ENCODE measurements at places on chromosomes 11 and 22. TPM values are rescaled to one million over a fixed set of nuclear protein-coding genes. Genes with fewer than 3 reads are reported as not detected.

SAA4 gene
- total RNA-seq: not detected

NXPE2 gene
- total RNA-seq: not detected

PGGHG gene
- 23.1 TPM for total RNA-seq

CCDC81 gene
- under 0.01 TPM for total RNA-seq

KCNJ11 gene
- not detected for total RNA-seq

DDIAS gene
- 5.4 TPM for total RNA-seq

GRCh38 chr11:3916962-3917361 is 61.5 kb downstream of the STIM1 start:
- no peaks in the 10 kb centered on the region for H3K36me3 ChIP-seq
- no peaks in the 10 kb centered on the region for H3K27me3 ChIP-seq
- no peak for DNase-seq
- peaks cover 18% of the 10 kb centered on the region for H3K4me1 ChIP-seq
- H3K4me3 ChIP-seq: no peak overlapping the region

DNA sequence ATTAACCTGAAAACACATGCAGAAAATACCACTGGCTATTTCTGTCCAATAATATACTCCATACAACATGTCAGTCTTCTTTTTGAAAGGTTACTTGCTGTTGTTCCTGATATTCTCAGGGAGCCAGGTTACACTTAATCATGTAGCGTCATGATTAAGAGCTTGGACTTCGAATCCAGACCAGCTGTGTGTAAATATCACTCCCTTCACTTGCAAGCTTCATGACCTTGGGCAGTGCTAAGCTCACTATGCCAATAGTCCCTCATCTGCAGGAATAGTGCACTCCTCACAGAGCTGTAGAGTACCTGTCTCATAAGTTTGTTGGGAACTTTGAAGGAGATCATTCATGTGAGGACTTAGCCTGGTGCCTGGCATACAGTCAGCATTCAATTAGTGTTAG is 1.9 kb downstream of the HTR3B start:
- H3K27ac ChIP-seq: no peak overlapping the region
- H3K4me1 ChIP-seq: no peaks in the 10 kb centered on the region
- no peak overlapping the region for H3K4me3 ChIP-seq
- no peaks in the 10 kb centered on the region for H3K36me3 ChIP-seq
- no peak for DNase-seq

GRCh38 chr11:12994476-12994875 is 14.6 kb upstream of the RASSF10 start:
- no peaks in the 10 kb centered on the region for H3K4me1 ChIP-seq
- H3K27me3 ChIP-seq: peaks cover 13% of the 10 kb centered on the region
- H3K4me3 ChIP-seq: no peak overlapping the region

GRCh38 chr11:87304412-87304811 is 266.7 kb downstream of the TMEM135 start:
- H3K4me3 ChIP-seq: no peak overlapping the region
- no peaks in the 10 kb centered on the region for H3K27me3 ChIP-seq
- no peaks in the 10 kb centered on the region for H3K4me1 ChIP-seq
- no peaks in the 10 kb centered on the region for H3K36me3 ChIP-seq
- H3K27ac ChIP-seq: no peak overlapping the region

DNA sequence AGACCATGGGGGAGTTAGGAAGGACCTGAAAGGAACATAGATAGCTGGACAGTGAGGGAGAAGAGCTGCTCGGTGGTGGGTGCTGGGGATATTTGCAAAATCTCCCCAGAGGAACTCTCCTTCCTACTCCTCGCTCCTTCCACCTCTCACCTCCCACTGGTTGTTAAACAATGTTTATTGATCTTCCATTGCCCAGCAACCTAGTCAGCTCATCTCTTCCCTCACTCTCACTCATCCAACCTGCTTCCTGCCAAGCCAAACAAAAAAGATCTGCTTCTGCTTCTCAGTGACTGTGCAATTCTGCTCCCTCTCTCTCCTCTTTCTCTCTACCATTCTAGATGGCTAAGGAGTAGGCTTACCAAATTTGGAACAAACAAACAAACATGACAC is 115.0 kb downstream of the SLC1A2 start:
- peak overlapping the region; percentile 97 for H3K27ac ChIP-seq
- peaks cover 30% of the 10 kb centered on the region for H3K4me1 ChIP-seq
- H3K27me3 ChIP-seq: no peaks in the 10 kb centered on the region
- DNase-seq: peak; percentile 88
- H3K36me3 ChIP-seq: no peaks in the 10 kb centered on the region

GRCh38 chr11:71206186-71206585 is 46.2 kb downstream of the SHANK2 start:
- H3K27ac ChIP-seq: no peak overlapping the region
- peaks cover 13% of the 10 kb centered on the region for H3K27me3 ChIP-seq
- DNase-seq: peak; percentile 29
- no peak overlapping the region for H3K4me3 ChIP-seq
- H3K4me1 ChIP-seq: no peaks in the 10 kb centered on the region

GRCh38 chr11:90453525-90453924 is 230.7 kb upstream of the CHORDC1 start:
- no peak overlapping the region for H3K4me3 ChIP-seq
- no peak for DNase-seq
- no peaks in the 10 kb centered on the region for H3K36me3 ChIP-seq
- H3K27ac ChIP-seq: no peak overlapping the region

- H3K27me3 ChIP-seq: no peaks in the 10 kb centered on the region
- H3K36me3 ChIP-seq: no peaks in the 10 kb centered on the region
- no peak overlapping the region for H3K4me3 ChIP-seq
- DNase-seq: no peak
- no peaks in the 10 kb centered on the region for H3K4me1 ChIP-seq
Observed at GRCh38 chr22:43740587-43741270, 71.4 kb downstream of the EFCAB6 start.

- H3K36me3 ChIP-seq: no peaks in the 10 kb centered on the region
- H3K27ac ChIP-seq: no peak overlapping the region
- no peaks in the 10 kb centered on the region for H3K4me1 ChIP-seq
- no peaks in the 10 kb centered on the region for H3K27me3 ChIP-seq
Observed at GRCh38 chr11:72630104-72630852, 43.9 kb downstream of the PDE2A start.

GRCh38 chr22:48239461-48240147 is 1477.2 kb downstream of the TBC1D22A start:
- H3K4me1 ChIP-seq: no peaks in the 10 kb centered on the region
- no peak overlapping the region for H3K27ac ChIP-seq
- no peak for DNase-seq
- H3K27me3 ChIP-seq: no peaks in the 10 kb centered on the region
- no peaks in the 10 kb centered on the region for H3K36me3 ChIP-seq

DNA sequence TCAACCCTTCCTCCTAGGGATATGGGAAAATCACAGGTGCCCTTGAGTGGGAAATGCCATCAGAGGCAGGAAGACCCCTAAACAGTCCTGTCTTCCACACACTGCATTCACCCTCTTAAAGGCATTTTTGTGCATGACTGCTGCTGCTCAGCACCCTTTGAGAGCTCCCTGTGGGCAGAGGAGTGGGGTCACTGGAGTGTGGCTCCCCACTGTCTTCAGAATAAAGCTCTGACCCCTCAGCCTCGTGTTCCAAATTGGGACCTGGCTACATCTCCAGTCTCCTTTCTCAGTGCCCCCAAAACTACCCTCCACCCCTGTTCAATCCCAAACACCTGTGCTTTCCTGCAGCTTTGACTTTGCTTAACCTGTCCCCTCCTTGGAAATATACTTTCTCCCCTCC is 46.6 kb downstream of the CHRDL2 start:
- no peaks in the 10 kb centered on the region for H3K36me3 ChIP-seq
- H3K4me3 ChIP-seq: no peak overlapping the region
- no peaks in the 10 kb centered on the region for H3K27me3 ChIP-seq
- H3K27ac ChIP-seq: no peak overlapping the region
- DNase-seq: no peak

DNA sequence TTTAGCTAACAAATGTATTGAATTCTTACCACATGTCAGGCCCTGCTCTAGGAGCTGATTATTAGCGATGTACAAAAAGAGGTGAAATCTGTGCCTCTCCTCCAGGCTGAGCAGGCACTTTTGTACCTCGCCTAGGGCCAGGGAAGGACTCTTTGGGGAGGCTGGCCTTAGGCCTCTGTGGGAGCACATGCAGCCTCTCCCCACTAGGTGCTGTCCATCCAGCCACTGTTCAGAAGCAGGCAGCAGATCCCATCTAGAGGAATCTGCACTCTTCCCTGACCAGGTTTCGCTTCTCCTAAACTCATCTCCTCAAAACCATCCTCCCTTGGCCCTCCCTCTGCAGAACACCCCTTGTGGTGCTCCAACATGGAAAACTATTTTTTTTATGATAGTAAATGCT is 51.9 kb upstream of the WT1 start:
- no peaks in the 10 kb centered on the region for H3K27me3 ChIP-seq
- H3K4me1 ChIP-seq: no peaks in the 10 kb centered on the region
- DNase-seq: peak; percentile 19
- H3K4me3 ChIP-seq: no peak overlapping the region

- no peaks in the 10 kb centered on the region for H3K27me3 ChIP-seq
- H3K4me3 ChIP-seq: no peak overlapping the region
- no peak overlapping the region for H3K27ac ChIP-seq
- DNase-seq: no peak
- H3K36me3 ChIP-seq: no peaks in the 10 kb centered on the region
Observed at GRCh38 chr11:63572026-63572688, 9.0 kb upstream of the PLAAT2 start.

DNA sequence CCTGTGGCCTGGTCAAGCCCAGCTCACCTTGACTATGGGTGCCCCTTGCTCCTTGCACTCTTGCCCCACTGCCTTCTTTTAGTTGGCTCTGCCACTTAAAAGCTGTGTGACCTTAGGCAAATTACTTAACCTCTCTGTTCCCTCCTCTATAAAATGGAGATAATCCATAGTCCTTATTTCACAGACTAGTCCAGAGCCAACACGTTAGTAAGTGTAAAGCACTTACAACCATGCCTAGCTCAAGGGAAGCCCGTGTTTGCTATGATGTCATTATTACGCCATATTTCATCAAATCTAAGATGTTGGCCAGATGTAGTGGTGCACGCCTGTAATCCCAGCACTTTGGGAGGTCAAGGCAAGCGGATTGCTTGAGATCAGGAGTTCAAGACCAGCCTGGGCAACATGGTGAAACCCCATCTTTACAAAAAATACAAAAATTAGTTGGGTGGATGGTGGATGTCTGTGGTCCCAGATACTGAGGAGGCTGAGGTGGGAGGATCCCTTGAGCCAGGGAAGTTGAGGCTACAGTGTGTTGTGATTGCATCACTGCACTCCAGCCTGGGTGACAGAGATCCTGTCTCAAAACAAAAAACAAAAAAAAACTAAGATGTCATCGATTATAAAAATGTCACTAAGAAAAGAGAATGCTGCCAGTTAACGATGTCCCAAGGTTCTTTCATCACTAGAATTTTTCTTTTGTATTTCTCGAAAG is 2.3 kb upstream of the CCDC88B start:
- no peaks in the 10 kb centered on the region for H3K4me1 ChIP-seq
- H3K27ac ChIP-seq: no peak overlapping the region
- H3K36me3 ChIP-seq: no peaks in the 10 kb centered on the region
- no peak for DNase-seq
